ENCODE measurements at places on chromosomes 5 and 9.
A peak's percentile ranks its signal among the peaks of the same experiment; 100 is the strongest.

- DNase-seq, result peak; percentile 38
These were observed 13.3 kb upstream of the PITX1 start for GRCh38 chr5:135047347-135047695.

DNA sequence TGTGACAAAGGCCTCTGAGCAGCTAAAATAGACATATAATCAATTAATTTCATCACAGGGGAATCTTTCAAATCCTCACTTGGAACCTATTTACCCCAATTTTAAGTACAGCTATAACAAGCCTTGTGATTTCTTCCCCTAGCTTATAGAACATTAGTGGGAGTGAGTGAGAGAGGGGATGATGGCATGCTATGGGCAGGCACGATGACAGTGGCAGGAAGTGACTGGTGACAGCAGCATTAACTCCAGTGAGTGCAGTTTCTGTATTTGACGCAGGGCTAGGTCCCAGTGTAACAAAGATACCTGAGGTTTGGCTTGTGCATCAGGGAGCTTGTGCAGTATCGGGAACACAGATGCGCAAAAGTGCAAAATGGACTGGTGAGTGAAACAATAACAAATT lies 54.1 kb downstream of the NPR3 start:
- DNase-seq, result no peak

GRCh38 chr9:134776080-134776796 lies 104.4 kb upstream of the FCN2 start:
- DNase-seq, result no peak

- no peak for DNase-seq
These were observed 20.3 kb downstream of the C5orf63 start for GRCh38 chr5:127053049-127053448.

GRCh38 chr5:76819851-76820525 lies 1.2 kb downstream of the F2RL1 start:
- peak; percentile 26 for DNase-seq

DNA sequence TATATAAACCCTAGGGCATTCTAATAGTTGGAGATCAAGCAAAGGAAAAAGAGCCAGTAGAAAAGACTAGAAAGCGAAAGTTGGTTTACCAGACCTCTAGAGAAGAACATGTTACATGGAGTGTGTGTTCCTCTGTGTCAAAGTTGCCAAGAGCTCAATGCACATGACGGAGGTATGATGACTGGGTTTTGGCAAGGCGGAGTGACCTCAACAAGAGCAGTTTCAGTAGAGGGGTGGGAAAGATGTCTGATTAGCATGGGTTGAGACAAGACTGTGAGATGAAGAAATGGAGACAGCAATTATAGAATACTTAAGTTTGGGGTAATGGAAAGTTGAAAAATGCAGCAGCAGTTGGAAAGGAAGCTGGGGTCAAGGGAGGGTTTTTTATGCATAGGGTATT lies 1.6 kb downstream of the ANKDD1B start:
- no peak for DNase-seq

- DNase-seq, result peak; percentile 42
These were observed 85.2 kb downstream of the ARSB start for GRCh38 chr5:78899922-78900362.
